Fibroblast of upper back skin (primary cell): ENCODE measurements at places on chromosomes 7 and 10.

GRCh38 chr7:4040109-4040928, 641.8 kb upstream of the FOXK1 start:
- DNase-seq = no peak

DNA sequence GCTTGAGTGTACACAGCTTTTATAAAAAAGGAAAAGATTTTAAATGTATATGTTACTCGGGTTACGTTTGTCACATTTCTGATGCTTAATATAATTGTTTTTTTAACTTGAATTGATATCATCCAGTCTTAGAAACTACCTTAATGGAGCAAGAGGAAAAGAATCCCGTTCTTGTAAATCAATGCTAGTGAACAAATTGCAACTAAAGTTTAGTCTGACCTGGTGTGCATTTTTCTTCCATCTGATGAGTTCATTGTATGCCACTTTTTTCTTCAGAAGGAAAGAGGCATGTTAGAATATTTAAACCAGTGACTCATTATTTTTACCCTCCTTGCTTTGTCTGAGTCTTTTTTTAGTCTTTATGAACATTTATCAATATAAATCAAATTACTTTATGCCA, 34.7 kb downstream of the NET1 start:
- peak; percentile 31 for DNase-seq

GRCh38 chr10:51656503-51656902, 42.9 kb downstream of the CSTF2T start:
- DNase-seq = no peak

GRCh38 chr10:116256752-116257259, 16.2 kb downstream of the GFRA1 start:
- no peak for DNase-seq

DNA sequence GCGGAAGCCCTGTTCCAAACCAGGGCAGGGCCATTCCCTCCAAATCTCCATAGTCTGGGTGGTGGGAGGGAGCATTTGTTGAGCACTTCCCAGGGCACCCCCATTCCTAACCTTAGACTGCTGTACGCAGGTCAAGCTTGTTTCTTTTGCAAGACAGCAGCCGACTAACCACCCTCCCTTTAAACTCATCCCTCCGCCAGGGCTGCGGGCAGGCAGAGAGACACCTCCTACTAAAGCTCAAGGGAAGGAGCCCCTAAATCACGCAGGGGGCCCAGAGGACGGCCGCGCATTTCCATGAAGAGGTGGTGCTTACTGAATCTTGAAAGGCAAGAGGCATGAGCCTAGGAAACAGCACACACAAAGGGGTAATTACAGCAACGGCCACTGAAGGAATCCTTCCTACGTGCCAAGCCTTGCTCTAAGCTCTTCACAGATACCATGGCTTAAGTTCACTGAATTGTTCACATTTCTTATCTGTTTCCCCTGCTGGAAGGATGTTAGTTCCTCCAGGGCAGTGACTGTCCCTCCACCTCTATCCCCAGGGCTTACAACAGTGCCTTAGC, 90.0 kb downstream of the PROSER2 start:
- no peak for DNase-seq

GRCh38 chr7:73683056-73683787, at the start of the genes BUD23 and DNAJC30:
BUD23 (plus strand) TSS chr7:73683597; CDS start chr7:73683626, 29 bp downstream.
DNAJC30 (minus strand) TSS chr7:73683453; CDS start chr7:73683423, 30 bp downstream.
- DNase-seq = peak; percentile 95

- DNase-seq = no peak
Observed at GRCh38 chr10:24255115-24255880, 46.4 kb downstream of the KIAA1217 start.

DNA sequence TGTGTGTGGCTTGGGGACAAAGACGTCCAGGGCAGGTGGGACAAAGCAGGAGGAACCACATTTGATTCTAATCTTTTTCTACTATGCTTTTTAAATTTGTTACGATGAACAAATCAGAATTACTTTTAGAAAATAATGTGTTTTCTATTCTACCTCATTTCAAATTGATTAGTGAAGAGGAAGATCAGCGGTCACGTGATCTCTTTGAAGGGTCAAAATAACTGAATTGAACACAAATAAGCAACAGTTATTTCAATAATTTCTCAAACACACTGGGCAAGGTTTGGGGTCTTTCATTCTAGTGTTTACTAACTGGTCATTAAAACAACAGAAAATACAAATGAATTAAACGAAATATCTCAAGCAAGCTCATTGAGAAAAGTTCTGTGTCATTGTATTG, 773.0 kb upstream of the IGFBP3 start:
- DNase-seq = no peak

GRCh38 chr7:107982918-107983389, 20.0 kb downstream of the LAMB1 start:
- peak; percentile 81 for DNase-seq

- no peak for DNase-seq
Observed at GRCh38 chr7:26723129-26723528, 141.3 kb downstream of the SKAP2 start.

- DNase-seq = no peak
Observed at GRCh38 chr10:97016728-97017473, 168.9 kb downstream of the SLIT1 start.
